ENCODE measurements at places on chromosomes 13 and 19.

GRCh38 chr19:16530540-16531379 is 11.5 kb downstream of the CHERP start:
- DNase-seq, result no peak

- no peak for DNase-seq
These were observed 4.6 kb downstream of the EPN1 start for GRCh38 chr19:55679343-55680257.

- DNase-seq, result no peak
These were observed 371.4 kb downstream of the KCNRG start for GRCh38 chr13:50386541-50387050.

GRCh38 chr13:98690348-98691022 is 62.0 kb downstream of the SLC15A1 start:
- no peak for DNase-seq

DNA sequence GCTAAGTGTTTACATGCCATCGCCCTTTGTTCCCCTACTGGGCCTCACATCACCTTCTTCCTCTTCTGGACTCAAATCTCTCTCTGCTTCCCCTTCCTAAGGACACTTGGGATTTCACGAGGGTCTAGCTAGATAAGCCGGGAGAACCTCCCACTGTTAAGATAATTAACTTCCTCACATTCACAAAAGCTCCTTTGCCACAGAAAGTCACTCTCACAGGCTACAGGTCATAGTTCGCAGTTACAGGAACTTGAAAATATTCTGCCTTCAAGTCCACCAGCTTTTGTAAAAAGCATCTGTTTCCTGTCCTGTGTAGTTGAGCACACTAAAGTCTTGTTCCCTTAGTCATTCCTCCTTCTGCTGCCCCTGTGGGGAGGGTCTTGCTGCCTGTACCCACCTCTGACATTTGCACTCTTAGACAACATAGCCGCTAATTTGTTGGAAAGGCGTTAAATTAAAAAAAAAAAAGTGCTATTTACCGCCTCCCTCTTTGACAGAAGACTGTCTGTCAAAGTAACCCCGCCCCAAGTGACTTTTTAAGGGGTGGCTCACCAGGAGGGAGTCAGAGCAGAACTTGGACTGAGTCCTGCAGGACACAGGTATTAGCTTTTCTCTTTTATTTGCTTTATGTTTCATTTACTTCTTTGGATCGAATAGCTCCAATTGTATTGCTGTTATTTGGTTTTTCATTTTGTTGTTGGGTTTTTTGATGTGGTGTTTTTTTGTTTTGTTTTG is 26.8 kb upstream of the CEACAM21 start:
- peak; percentile 55 for DNase-seq

DNA sequence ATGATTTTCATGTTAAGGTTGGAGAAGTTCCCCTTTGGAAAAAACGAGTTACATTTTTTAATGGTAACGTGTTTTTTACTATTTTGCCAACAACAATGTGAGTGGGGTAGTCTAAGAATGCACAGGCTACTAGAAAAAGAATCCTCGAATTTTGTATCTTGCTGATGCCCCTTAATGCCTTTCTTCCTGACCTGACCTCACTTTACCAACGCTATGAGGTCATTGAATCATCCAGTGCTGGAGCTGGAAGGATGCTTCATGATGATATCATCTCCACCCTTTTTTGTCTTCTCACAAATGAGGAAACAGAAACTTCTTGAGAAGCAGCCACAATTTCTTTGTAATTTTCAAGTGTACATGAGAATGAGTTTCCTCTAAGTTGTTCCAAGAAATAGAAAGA is 8.2 kb upstream of the UBL3 start:
- no peak for DNase-seq

GRCh38 chr13:80251403-80251802 is 89.5 kb downstream of the SPRY2 start:
- DNase-seq, result no peak

DNA sequence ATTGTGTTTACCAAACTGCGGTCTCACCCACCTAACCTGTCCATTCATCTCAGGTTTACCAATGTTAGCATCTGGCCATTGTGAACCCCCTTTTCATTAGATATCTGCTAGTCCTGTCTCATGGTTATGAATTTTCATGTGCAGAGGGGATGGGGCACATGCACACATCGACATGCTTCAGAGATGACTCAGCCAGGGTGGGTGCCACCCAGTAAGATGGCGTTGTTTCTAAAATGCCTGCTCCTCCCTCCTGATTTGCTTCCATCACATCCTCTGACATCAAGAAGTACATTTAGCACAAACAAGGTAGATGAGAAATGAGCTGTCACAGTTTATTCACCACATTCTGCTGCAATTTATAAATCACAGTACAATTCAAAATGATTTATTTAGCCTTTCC is 51.3 kb downstream of the GPALPP1 start:
- DNase-seq, result no peak

Measured in stimulated activated CD8-positive, alpha-beta memory T cell treated with anti-CD3 and anti-CD28 coated beads, Interleukin-4, amount 100 ng/mL, for 4 hours (primary cell).